ENCODE measurements at places on chromosomes 4 and X.

DNA sequence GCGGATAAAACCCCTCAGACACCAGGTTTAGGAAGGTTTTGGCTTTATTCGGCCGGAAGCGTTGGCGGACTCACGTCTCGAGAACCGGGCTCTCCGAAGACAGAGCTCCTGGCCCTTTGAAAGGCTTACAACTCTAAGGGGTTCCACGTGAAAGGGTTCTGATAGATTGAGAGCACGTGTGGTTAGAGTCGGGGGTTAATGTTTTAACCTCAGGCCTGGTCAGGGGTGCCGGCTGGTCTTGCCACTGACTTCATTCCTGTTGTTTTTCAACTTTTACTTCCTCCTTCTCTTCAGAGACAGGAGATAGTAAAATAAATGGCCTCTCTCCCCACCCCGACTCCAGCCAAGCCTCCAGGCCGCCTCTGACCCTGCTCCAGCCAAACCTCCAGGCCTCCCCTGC lies 4.7 kb upstream of the ASMT start:
- DNase-seq = no peak

DNA sequence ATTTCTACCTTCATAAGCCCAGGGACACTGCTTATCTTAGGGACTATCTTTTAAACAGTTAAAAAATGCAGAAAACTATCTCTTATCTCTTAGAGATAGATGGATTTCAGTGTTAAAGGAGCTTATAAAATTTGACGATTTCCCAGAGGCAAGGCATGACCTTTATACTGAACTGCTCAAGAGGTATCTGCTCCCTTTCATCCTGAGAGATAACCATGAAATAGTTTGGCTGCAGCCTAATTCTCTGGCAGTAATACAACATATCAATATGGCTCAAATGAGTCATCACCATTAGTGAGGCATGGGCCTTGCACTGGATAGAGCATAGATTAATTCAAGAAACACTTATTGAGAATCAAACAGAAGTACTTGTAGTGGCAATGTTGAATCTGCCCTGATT lies 348.2 kb upstream of the GRIA3 start:
- no peak for DNase-seq

DNA sequence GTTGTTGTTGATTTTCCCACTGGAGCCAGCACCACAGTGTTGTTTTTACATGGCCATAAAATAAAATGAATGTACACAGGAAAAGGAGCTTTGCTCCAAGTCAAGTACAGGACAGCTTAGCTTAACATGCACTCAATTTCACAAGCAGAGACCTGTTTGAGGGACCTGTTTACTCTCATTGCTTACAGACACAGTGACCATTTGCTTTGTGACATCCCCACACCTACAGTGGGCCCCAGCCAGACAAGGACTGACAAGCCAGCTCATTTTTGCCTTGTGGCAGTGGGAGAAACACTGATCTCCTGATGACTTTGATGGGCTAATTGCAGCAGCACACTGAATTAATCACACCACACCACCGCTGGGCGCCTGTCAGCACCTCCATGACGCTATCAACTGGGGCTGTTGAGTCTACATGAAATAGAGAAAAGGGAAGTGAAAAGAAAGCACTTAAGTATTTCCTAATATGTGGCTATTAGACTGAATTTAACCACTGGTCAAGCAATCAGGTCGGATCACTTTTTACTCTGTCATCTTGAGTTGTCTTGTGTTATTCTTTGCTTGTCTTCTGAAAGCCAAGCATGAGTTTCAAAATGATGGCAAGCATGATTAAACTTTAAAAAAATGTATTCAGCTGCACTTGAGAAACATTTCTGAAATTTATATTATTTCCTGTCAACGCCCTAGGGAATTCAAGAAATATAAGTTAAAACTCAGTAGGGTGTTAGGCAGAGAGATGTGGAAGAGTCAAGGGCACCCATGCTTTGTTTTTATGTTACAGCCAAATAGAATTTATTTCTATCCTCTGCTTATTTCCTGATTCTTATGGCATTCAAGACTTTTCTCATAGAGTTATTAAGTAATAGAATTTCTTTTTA lies 557.7 kb downstream of the RAB28 start:
- DNase-seq = no peak

DNA sequence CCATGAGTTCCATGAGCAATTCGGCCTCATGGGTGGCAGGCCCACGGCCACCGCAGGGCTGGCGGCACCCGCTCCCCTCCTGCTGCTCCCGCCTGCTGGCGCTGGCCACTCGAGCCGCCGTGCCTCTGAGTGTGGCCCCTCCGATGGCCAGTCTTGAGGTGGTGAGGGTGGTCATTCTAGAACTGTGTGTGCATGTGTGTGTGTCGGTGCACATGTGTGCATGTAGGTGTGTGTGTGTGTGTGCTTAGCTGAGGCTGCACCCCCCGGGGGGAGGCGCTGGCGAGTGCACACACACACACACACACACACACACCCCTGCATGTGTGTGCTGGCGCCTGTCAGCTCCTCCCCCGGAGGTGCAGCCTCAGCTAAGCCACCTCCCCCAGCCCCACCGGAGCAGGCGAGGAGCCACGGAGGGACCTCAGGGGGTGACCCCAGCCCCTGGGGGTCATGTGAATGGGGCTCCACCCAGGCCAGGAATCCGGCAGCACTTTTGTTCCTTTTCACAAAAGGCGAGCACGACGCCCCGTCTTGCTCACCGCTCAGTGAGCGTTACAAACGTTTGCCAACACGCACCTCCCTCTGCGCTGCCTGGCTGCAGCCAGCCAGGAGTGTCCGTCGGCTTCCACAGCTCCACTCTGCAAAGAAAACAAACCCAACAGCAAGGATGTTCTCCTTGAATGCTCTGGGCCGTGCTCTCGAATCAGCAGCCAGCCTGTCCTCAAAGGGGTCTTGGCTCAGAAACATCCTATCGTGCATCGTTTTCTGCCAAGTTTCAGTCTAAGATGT lies 29.9 kb downstream of the FGFRL1 start:
- DNase-seq = no peak

DNA sequence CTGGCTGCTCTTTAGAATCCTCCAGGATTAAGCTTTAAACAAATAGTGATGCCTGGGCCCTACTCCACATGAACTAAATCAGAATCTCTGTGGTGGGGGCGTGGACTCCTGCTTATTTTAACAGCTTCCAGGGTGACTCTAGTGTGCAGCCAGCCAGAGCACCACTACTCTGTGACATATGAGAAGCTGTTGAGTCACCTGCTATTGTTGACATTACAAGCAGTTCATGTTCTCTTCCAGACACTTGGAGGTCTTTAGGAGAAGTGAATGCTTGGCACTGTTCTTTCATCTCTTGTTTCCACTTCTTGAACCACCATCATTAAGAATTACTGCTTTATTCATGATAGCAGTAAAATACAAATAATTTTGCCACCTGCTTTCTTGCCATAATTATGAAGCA lies 426 bp upstream of the C4orf51 start:
- DNase-seq = peak; percentile 74

DNA sequence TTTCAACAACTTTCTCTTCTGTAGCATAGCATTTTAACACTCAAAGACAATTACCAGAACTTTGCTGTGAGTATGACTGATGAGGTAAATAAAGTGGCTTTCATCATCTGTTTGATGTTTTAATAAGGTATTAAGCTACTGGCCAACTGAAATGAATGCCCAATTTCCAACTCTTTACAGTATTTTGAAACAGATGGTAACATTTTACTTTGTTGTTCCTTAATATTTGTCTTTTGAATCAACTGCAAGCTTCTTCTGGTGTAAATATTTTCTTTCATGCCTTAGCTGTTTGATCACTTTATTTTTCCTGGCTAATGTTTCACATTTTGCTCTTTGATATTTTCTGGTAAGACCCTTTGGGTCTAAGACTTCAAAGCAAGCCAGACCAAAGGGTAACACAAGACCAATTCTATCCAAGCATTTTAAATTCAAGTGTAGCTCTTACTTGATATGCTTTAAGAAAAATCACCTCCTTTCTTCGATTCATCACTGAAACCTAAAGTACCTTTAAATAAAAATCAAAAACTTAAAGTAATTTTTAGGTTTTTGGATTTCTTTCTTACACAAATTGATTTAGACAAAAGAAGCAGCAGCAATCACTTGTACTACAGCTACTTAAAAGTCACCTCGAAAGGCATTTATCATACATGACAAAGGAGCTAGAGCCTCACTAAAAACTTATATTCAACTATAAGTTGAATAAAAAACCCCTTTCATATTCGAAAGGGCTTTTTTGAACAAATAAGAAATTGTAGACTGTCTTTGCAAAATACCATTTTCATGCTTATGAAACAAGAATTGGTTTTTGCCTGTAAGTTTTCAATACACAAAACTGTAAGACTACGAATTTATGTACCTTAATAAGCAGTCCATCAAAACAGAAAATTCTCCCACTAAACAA lies 57.6 kb downstream of the TBCK start:
- DNase-seq = no peak

DNA sequence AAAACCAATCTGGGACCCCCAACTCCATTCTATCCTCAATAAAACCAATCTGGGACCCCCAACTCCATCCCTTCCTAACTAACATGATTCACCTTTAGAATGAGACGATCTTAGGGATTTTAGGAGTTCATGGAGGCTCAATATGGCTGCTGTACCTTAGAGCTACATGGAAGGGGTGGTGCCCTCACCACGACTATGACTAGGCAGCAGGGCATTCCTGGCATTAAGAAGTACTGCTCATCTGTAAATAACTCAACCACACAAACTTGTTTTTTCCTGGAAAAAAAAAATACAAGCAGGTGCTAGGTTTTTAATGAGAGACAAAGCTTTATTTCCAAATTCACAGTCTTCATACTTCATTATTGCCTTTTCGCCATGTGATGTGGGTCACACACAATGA lies 346.5 kb upstream of the FAT1 start:
- no peak for DNase-seq

DNA sequence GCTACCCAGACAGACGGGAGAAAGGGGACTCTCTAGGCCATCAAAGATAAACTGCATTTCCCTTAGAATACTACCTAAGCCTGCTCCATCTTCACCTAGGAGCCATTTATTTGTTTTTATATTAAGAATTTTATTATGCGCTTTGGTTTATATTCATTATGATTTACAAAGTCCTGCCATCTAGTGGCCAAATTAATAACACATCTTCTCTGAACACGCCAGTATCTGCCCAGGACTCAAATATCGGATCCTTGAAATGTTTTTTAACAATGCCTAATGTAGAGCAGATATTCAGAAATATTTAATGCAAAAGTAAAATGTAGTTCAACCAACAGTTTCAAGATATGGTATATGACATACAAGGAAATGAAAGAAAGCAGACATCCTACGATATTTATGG lies 20.8 kb upstream of the PRPS2 start:
- DNase-seq = peak; percentile 2

GRCh38 chr4:124018383-124019317 lies 622.1 kb downstream of the SPRY1 start:
- no peak for DNase-seq

DNA sequence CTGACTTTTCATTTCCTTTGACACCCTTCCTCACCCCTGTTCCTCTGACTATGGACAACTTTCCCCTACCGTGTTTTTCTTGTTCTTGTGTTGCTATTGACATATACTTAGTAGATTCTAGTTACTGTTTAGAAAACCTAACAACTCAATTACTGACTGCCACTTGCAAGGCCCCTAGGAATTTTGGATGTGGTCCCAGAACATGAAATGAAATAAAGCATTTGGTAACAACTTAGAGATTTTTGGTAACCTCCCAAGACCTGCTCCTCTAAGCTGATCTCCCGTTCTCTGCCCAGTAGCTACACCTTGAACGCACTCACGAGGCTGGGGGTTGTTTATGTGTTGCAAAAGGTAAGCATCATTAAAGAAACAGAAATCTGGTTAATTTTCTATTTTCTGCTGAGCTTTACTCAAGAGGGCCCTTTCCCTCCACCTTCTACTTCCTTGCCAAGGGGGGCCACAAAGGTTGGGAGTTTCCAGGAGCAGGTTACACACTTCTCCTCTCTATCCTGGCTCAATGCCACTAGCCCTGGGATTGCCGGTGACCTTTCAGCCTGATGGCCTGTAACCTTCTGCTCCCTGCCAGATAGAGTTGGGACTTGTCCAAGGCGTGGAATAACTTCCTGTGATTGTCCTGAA lies 20.5 kb downstream of the GAB3 start:
- DNase-seq = no peak

- no peak for DNase-seq
These were observed 87.4 kb downstream of the CBLL2 start for GRCh38 chrX:22360129-22360528.

GRCh38 chrX:11421805-11422524 lies 128.8 kb downstream of the AMELX start:
- no peak for DNase-seq

DNA sequence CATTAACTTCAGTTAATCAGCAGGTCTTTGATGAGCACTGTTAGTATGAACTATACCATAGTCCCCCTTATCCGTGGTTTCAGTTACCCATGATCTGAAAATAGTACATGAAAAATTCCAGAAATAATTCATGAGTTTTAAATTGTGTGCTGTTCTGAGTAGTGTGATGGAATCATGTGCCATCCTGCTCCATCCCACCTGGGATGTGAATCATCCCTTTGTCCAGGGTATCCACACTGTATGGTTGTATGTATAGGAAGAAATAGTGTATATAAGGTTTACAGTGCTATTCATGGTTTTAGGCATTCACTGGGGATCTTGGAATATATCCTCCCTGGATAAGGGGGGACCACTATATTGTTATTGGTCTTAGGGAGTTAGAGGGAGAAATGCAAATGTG lies 24.5 kb downstream of the ARHGAP10 start:
- DNase-seq = no peak

DNA sequence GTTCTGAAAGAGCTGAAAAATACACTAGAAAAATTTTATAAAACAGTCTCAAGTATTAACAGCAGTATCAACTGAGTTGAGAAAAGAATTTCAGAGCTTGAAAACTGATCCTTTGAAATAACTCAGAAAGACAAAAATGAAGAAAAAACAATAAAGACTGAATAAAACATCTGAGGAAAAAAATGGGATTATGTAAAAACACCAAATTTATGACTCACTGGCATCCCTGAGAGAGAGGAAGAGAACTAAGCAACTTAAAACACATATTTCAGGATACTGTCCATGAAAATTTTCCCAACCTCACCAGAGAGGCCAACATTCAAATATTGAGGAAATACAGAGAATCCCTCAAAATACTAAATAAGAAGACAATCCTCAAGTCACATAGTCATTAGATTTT lies 22.9 kb downstream of the PABPC4L start:
- no peak for DNase-seq

DNA sequence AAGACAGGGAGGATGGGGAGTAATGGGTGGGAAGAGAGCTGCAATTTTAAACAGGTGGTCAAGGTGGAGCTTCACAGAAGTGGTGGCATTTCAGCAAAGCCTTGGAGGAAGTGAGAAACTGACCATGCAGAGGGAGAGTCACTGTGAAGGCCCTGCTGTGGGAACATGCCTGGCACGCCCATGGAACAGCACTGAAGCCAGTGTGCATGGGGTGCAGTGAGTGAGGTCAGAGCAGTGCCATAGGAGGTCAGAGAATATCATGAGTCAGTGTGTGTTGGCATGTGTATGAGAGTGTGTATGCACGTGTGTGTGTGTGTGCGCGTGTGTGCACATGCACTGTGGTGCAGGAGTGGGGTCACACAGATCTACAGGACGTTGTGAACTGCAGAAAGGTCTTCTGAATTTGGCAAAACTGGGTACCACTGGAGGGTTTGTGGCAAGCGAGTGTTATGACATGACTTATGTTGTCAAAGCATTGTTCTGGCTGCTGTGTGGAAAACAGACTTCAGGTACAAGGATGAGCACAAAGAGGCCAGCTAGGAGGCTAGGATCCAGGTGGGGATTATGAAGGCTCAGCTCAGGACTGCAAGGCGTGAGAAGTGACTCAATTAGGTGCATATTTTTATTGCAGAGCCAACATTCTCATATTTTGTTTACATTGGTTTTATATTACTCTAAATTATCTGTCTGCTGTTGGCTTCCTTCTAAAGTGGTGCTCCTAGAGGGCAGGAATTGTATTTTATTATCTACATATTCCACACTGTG lies 34.0 kb downstream of the ZNF827 start:
- no peak for DNase-seq

Measured in NCI-H2171 treated with DMSO at 0.1 percent for 48 hours (cell line).